ENCODE measurements at places on chromosomes 12 and 14.

DNA sequence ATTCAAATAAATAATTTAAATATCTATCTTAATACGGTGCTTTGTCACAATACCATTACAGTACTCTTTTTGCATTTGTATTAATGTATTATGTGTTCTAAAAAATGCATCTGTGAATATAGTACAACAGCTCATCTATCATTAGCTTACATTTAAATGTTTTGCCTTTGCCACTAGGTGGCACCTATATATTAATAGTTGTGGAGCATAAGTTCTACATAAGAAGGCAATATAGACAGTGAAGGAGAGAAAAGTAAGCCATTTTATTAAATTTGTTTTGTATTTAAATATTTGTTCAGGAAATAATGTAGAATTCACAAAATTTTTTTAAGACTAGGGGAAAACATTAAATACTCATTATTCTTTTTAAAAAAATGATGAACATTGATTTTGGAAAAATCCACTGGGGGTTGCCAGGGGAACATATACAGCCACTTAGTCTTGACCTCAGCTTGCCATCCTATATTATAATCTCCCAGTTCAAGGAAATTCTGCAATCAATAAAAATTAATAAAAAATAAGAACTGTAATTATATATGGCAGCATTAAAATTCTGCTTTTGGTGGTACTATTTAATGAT lies 9.8 kb downstream of the CCER1 start:
- no peak for DNase-seq

DNA sequence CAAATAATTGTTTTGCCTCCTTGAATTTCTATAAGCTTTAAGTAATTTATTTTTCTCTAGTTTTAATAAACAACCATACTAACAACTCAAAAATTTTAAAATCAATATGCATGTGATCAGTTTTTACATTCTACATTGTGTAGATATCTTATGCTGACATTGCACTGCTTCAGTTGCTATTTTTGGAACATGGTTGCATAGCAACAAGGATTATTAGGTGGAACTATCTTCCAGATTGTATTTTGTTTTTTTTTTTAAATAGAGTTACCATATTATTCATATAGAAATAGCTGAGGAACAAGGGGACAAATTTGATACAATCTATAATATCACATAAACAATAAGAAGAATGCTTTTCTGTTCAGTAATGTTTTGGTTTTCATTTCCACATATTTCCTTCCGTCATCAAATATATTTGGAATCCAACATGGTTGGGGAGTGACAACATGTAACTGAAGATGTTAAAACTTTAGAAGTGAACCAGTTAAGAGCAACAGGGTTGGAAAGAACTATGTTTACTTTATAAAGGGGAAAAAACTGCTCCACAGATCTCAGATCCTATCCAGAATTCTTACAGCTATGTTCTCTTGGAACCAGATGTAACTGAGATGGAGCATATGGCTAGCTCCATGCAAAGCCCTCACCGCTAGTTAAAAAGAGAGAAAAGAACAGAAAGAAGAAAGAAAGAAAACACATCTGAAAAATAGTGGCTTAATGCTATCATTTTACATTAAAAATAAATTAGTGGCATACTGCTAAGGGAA lies 235.5 kb downstream of the NELL2 start:
- no peak for DNase-seq

- no peak for DNase-seq
Measured at GRCh38 chr12:32332446-32332845, 66.9 kb upstream of the FGD4 start.

DNA sequence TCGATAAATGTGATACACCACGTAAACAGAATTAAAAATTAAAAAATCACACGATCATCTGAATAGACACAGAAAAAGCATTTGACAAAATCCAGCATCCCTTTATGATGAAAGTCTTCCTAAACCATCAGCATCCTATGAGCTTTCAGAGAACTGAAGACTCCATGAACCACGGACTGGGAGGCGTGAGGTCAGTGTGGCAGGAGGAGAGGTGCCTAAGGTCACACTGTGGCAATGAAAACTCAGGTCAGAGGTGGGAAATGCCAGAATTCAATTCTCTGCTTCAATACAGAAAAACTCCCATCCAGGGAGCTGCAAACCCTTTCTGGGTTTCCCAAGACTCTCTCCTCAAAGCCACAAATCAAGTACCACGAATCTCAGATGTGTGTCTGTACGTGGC lies 51.6 kb downstream of the KDM2B start:
- no peak for DNase-seq

- no peak for DNase-seq
Measured at GRCh38 chr12:104643093-104643818, 186.5 kb downstream of the CHST11 start.

DNA sequence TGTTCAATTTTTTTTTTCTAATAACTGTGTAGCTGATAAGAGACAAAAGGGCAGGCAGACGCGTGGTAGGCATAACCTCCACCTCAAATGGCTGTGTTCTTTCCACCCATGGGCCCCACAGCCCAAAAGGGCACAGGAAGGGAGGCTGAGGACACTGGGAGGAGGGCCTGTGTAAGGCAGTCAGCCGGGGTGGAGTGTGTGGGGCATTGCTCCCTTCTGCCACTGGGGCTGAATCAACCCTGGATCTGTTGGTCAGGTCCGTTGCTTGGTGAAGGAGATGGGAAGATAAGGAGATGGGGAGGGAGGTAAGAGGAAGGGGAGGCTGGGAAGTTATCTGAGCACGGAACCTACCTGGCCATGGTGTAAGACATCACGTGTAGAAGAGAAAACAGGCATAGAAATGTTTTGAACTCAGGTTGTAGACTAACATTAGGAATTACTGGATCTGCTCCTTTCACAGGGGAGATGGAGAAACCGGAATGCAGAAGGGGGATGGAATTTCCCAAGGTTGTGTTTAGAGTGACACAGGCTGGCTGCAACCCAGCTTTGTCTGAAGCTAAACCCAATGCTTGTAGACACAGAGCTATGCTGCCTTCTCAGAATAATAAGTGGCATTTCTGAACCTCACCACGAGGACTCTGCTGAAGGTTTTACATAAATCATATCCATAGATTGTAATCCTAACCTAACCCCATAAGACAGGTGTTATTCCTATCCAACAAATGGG lies 138.5 kb upstream of the NOS1 start:
- DNase-seq: no peak

- DNase-seq: no peak
Measured at GRCh38 chr14:55373784-55374705, 37.6 kb downstream of the ATG14 start.

- no peak for DNase-seq
Measured at GRCh38 chr14:67446371-67447032, 34.5 kb upstream of the PLEK2 start.

- DNase-seq: no peak
Measured at GRCh38 chr12:63034601-63035000, 99.7 kb upstream of the PPM1H start.

- DNase-seq: no peak
Measured at GRCh38 chr14:100533656-100534485, 53.3 kb downstream of the BEGAIN start.

GRCh38 chr12:39327510-39327909 lies 115.4 kb downstream of the KIF21A start:
- DNase-seq: no peak

GRCh38 chr14:31902002-31902401 lies 175.1 kb upstream of the ARHGAP5 start:
- DNase-seq: no peak

GRCh38 chr12:42603246-42603990 lies 13.9 kb upstream of the PRICKLE1 start:
- DNase-seq: no peak

- DNase-seq: no peak
Measured at GRCh38 chr12:29152981-29153630, 4.0 kb downstream of the FAR2 start.

DNA sequence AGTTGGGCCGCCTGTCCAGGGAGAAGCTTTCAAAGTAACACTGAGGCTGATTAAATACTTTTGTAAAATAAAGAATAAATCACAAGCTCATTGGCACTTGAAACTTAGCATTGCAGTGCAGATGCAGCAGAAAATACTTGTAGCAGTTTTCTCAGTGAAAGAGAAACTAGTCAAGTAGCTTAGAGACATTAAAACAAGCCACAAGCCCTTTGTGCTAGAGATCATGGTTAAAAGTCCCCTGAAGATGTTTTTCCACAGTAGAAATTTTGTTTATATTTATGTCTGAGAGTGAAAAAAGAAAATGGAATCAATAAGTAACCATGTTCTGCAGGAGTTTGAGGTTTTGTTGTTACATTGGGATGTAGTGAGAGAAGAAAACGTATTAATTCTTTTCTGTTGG lies 5.9 kb downstream of the PSEN1 start:
- DNase-seq: no peak

DNA sequence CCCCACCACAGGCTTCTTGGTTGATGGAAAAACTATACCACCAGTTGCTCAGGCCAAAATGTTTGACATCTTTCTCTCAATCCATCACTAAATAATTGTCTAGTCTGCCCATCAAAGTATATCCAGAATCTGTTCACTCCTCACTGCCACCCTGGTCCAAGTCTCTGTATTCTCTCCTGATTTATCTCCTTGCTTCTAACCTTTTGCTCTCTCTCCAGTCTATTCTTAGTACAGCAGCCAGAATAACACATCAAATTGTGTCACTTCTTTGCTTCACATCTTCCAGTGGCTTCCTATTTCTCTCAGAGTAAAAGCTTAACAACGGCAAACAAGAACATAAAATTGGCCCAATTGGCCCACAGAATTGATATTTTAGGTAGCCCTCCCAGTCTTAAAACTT lies 272.8 kb downstream of the IPO8 start:
- DNase-seq: no peak

- peak; percentile 46 for DNase-seq
Measured at GRCh38 chr14:76456200-76456599, 80.3 kb downstream of the ESRRB start.

- no peak for DNase-seq
Measured at GRCh38 chr14:49447540-49448107, 138.6 kb downstream of the RPS29 start.

DNA sequence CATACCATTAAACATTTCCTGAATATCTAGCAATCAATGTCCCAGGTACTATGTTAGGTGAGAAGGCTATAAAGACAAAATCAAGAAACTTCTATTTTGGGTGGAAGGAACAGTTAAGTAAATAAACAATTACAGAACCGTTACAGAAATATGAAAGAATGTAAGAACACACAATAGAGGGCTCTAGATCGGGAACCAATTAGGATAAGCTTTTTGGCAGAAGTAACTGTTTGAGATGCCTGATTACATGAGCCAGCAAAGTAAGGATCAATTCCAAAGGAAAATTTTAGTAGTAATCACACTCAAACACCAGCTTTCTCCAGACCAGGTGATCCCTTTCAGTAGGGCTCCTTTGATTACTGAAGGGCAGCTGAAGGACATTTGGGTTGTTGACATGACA lies 33.9 kb downstream of the PPP1R12A start:
- DNase-seq: no peak

DNA sequence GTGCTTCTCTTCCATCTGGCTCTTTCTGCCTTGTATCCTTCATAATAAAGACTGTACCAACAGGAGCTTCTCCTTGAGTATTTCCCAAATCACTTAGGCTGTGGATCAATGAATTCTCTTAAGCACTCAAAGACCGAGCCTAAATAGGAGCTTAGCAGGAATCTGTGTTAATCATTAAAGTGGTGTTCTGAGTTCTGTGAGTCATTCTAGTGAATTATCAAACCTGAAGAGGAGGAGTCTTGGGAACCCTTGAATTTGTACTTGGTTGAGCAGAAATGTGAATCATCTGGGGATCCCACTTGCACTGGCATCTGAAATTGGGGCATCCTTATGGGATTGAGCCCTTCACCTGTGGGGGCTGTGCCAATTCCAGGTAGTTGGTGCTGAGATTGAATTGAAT lies 946.2 kb downstream of the BCL11B start:
- DNase-seq: no peak

- peak; percentile 66 for DNase-seq
Measured at GRCh38 chr12:48296586-48297282, 54.0 kb downstream of the ZNF641 start.

DNA sequence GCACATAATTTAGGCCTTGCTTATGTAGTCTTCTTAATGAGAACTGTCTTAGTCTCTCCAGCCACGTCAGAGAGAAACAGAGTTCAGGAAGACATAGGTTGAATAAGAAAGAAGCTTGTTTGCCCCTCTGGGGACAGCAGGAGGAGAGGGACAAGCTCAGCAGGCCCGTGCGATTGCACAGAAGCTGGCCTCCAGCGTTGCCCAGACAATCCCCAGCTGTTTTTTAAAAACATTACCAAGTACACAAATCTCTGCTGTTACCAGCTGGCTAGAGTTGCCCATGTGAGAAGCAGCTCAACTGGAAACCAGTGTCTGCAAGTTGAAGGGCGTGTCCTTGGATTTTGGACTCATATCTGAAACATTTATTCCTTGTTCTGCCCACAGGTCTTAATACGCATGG lies 232.6 kb downstream of the EFCAB11 start:
- no peak for DNase-seq

- no peak for DNase-seq
Measured at GRCh38 chr12:6824901-6825381, 3.3 kb upstream of the P3H3 start.

GRCh38 chr12:1448336-1448735 lies 146.0 kb downstream of the FBXL14 start:
- DNase-seq: no peak

GRCh38 chr12:48907245-48907644 lies 18.0 kb downstream of the FKBP11 start:
- DNase-seq: no peak

DNA sequence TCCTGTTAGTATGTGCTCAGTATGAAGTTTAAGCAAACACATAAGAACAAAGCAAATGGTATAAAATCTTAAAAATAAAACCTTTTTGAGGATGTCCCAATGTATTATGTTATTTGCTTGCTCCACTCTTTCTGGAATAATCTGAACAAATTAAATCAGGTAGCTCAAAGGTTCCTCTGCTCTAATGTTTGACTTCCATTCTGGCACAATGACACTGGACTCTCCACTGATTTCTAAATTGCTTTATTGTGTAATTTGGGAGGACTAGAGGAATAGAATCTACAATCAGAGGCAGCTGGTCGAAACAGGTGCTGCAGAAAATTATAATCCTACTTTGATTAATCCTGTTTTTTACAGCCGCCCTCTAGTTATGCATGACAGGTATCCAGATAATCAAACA lies 523.7 kb upstream of the FOXG1 start:
- DNase-seq: no peak

DNA sequence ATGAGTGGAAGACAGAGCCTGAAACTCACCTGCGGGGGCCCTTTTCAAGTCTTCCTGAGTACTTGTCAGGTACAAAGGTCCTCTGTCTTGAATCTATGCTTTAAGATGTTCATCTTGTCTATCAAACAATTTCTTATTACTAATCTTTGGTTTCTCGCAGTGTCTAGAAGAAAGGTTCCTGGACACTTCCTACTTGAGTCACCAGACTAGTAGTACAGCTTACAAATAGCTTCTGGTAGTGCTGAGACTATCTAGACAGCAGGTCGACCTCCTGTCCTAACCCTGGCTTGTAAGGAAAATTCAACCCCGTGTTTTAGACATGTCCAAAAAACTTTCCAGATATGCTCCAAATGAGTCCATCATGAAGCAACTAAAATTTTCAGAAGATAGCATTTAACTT lies 11.2 kb upstream of the ARID2 start:
- DNase-seq: no peak

GRCh38 chr12:44036875-44037443 lies 201.1 kb downstream of the TMEM117 start:
- no peak for DNase-seq

- no peak for DNase-seq
Measured at GRCh38 chr12:131466306-131466705, 244.6 kb upstream of the SFSWAP start.

- DNase-seq: no peak
Measured at GRCh38 chr14:65425885-65426284, 13.4 kb downstream of the FUT8 start.

- DNase-seq: no peak
Measured at GRCh38 chr12:62530596-62530995, 64.0 kb downstream of the MON2 start.

Measured in neuronal stem cell (in vitro differentiated cells).